GF-D8 (cell line): ENCODE measurements at places on chromosomes 5 and 9.
A peak's percentile ranks its signal among the peaks of the same experiment; 100 is the strongest.

- DNase-seq = no peak
Measured at GRCh38 chr9:76462126-76462525, 3.1 kb downstream of the GCNT1 start.

GRCh38 chr5:99116526-99116925 is 187.7 kb upstream of the CHD1 start:
- no peak for DNase-seq

- no peak for DNase-seq
Measured at GRCh38 chr9:84677080-84677479, 7.6 kb downstream of the NTRK2 start.

- peak; percentile 19 for DNase-seq
Measured at GRCh38 chr5:37722236-37723161, 117.3 kb downstream of the GDNF start.

- DNase-seq = no peak
Measured at GRCh38 chr5:38031304-38031703, 191.5 kb upstream of the GDNF start.

- DNase-seq = peak; percentile 81
Measured at GRCh38 chr5:76855961-76856360, 6.1 kb downstream of the S100Z start.
